ENCODE measurements at places on chromosomes 5 and 9.

DNA sequence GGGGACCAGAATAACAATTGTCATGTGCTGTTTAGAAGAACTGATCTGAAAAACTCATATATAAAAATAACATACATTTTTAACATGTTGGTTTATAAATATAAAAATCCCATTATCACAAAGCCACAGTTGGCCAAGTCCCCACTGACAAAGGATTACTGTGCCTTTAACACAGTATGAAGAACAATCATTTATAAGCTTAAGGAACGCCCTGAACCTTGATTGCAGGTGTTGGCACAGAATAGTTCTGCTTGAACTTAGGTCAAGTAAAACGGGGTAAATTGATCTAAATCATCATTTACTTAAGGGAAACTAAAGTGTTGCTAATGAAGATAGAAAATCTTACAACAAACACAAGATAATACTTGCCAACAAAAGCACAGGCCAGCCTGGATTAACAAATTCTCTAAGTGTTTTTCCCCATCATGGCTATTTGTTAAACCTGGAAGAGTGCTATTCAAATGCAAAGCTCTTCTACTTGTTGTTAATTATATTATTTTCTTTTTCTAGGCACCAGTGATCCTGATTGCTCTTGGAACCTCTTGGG is 46.1 kb downstream of the ASTN2 start:
- no peak for DNase-seq

- no peak for DNase-seq
These were observed 458.6 kb downstream of the ZSWIM6 start for GRCh38 chr5:61790678-61791077.

DNA sequence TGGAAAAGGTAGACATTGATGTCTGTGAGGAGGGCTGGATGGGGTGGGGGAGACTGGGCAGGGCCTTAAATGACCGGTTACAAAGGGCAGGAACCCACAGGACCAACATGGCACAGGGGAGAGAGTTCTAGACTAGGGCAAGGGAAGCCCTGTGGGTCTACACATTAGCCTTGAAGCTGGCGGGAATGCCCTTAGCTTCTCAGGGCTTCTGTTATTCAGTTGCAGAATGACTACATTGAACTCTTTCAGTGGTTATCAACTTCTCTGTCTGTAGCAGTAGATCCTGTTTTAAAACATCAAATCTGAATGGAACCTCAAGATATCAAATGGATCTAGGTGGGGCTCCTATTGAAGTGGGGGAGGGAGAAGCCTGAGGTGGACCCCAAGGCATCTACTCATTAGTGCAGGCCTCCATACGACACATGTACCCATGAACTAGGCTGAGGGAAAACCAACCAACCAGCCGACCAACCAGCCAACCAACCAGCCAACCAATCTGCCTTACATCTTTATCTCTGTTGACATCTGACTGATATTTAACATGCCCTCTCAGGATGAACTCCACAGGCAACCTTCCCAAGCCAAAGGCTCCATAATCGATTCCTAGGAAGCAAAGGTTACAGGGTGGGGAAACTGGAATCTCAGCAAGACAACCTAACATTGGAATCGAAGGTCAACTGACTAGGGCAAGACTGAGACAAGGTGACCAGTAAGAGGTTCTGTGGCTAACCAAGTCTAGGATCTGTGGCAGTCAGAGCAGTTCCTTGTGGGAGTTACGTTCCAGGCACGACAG is 48.3 kb downstream of the DAP start:
- DNase-seq: no peak

DNA sequence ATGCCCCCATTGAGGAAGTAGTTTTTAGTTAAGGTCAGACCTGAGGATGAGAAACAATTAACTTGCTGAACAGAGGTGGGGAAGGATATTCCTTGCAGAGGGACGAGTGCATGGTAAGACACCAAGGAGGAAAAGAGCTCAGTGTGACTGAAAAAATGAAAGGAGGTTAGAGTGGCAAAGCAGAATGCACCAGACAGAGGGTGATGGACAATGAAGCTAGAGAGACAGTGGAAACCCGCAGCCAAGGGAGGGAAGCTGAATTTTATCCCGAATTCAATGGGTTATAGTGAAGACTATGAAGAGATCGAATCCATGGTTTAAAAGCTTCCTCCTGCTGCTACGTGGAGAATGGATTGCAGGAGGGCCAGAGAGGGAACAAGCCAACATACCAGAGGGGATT is 206.8 kb downstream of the FBN2 start:
- DNase-seq: no peak

DNA sequence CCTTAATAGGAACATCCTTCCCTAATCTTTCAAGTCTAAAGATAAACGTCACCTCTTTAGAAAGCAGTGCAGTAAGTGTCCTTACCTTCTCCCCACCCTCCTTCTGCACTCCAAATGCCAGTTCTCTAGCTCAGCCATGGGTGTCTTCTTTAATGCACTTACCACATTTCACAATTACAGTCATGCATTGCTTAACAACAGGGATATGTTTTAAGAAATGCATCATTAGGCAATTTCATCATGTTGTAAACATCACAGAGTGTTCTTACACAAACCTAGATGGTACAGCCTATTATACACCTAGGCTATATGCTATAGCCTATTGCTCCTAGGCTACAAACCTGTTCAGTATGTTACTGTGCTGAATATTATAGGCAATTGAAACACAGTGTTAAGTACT is 91.2 kb downstream of the RFX3 start:
- no peak for DNase-seq

DNA sequence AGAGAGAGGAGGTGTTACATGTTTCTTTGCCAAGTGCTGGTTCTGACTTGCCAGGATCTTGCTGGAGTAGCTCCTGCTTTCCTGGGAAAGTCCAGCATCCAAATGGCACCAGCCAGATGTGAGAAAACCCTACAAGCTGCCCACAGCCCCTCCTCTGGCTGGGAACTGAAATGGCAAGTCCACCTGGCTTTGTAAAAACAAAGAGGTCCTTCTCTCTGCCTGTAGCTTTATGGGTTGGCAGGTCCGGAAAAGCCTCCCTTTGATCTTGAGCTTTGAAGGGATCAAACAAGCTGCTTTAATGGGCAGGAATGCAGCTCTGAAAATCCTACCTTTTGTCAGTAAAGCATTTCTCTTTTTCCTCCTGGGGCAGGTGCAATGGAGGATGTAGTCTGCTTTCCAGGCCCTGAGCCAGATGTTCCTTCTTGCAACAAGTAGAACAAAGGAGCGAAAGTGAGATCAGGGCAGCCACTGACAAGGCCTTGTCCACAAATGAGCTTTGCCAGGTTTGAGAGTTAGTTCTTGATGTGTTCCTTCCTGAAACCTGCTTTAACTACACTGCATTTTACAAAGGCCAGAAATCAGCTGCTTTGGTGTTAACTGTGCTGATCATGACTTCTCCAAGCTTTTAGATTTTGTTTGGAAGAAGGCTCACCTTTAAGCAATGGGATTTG is 456.7 kb downstream of the ZNF608 start:
- DNase-seq: no peak

- DNase-seq: peak; percentile 63
These were observed 48.1 kb downstream of the THBS4 start for GRCh38 chr5:80083101-80083890.

- DNase-seq: no peak
These were observed 1.2 kb downstream of the PDLIM7 start for GRCh38 chr5:177496070-177496726.

DNA sequence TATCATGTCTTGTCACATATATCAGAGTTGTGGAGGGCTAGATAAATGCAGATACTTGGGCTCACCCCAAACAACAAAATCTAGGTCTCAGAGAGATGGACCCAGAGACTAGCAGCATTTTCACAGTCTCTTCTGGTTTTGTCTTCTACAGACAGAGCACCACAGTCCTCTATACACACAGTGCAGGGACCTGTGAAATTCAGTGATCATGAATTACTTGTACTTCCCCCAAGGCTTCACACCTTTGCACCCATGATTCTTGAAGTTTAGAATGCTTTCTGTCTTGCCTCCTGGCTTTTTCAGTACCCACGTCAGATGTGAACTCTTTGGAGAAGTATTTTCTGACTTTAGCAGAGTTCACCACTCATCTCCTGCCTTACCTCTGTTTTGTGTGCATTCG is 371.5 kb upstream of the PRR16 start:
- DNase-seq: no peak

DNA sequence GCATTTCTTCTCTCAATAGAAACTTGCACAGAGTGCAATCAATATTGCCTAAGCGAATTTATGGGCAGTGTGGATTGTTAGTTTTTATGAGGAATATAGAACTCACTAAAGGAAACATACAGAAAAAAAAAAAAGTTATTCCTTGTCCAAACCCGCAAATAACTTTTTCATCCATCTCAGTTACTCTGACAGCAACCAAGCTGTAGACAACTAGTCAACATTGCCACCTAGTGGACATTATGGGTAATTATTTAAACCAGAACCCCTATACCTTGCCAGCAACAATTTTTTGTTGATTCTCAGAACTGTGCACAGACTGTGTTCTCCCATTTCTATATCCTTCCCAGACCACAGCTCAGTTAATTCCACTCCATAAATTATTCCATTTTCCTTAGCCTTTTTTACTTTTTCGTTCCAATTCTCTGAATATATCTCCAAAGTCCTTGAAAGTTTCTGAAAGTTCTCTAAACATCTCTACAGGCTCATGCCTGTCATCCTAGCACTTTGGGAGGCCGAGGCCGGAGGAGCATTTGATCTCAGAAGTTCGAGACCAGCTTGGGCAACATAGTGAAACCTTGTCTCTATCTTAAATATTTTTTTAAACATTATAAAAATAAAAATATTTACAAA is 2.6 kb upstream of the AFAP1L1 start:
- peak; percentile 67 for DNase-seq

- DNase-seq: no peak
These were observed 384.8 kb downstream of the PRR16 start for GRCh38 chr5:120848883-120849282.

DNA sequence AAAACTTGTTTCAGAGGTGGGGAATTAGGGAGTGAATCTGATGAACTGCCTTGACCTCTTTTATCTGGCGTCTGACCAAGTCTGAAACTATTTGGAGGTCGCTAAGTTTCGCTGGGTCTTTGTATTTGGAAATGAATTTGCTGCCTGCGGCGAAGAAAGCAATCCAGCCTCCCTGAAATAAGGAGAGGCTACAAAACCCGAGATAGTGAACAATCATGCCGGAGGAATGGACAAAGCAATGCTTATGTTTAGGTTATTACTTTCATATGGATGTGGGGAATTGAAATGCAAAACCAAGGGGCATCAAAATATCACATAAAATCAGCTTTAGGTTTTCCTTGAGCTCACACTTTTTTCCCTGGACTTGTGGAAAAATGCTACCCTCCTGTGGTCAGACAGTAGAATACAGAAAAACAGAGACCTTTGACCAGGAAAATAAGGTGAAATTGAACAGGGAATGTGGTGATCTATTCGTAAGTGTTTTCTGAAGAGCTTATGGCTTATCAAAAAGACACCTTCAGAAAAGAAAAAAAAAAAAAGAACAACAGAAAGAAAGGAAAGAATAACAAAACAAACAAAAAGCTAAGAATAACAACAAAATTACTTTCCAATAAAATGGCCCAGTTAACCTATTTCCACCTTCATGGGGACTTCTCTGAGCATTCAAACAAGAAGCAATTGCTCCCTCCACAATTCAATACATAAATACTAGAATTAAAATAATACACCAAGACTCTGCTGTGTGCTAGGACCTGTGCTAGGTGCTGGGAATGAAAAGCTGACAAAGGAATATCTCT is 68.6 kb upstream of the DPYSL3 start:
- no peak for DNase-seq

DNA sequence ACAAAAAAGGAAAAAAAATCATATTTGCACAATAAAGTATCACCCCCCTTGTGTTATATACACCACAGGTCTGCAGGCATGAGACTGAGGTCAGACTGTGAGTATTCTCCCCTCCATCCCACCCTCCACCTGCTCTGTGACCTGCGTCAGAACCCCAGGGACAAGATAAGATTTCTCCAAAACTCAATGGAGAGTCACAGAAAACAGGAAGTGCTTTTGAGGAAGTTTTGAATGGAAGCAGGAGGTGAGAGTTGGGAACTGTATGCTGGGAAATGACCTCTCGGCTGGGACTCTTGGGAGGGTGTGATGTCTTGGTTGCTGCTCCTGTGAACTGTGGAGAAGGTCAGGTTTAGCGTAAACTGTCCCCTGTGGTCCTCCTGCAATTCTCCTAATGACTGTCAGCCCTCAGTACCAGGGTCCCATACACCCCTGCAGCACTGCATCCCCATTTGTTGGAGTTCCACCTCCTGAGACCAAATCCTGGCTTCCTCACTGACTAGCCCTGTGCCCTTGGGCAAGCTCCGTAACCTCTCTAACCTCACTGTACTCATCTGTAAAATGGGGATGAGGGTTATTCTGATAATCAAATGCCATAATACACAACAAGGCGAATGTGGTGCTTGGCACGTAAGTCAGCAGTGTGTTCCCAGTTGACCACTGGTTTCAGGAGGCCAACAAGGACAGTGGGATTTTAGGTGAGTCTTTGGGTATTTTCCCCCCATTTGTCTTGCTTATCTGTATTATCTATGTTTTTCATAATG is 6.9 kb upstream of the CTSL start:
- no peak for DNase-seq

GRCh38 chr9:114452219-114453165 is 52.8 kb downstream of the WHRN start:
- DNase-seq: peak; percentile 33

- no peak for DNase-seq
These were observed 148.6 kb downstream of the ELAVL2 start for GRCh38 chr9:23677446-23677845.

DNA sequence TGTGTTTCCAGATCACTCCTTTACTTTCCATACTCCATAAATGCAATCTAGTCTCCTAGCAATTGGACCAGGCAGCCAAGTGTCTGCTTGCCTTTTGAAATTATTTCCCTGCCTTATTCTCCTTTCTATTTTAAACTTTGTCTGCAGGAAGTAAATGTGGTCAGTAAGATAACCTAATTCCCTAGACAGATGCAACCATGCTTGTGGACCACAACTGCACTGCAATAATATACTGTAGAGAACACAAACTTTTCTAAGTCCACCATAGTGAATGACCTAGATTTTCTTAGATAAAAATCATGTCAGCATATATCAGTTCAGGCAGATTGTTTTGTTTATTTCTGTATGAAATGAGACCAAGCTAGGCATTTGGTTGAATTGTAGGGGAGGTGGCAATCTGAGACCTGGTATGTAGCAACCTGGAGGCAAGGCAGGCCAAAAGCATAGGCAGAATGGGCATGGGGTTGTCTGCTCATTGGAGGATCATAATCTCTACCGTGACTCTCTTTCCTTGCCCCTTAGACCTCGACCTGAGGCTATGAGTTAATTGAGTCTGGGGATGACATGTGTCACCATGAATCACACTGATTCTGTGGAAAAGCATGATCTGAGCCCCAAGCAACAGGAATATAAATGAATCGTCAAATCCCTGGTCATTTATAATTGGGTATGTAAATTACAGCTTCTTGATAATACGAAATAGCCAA is 20.7 kb downstream of the ACTL7B start:
- DNase-seq: no peak

GRCh38 chr5:76547891-76548524 is 75.2 kb downstream of the F2RL2 start:
- no peak for DNase-seq
